ENCODE measurements at places on chromosomes 4 and X. TPM values are rescaled to one million over a fixed set of nuclear protein-coding genes. Genes with fewer than 3 reads are reported as not detected.

DNA sequence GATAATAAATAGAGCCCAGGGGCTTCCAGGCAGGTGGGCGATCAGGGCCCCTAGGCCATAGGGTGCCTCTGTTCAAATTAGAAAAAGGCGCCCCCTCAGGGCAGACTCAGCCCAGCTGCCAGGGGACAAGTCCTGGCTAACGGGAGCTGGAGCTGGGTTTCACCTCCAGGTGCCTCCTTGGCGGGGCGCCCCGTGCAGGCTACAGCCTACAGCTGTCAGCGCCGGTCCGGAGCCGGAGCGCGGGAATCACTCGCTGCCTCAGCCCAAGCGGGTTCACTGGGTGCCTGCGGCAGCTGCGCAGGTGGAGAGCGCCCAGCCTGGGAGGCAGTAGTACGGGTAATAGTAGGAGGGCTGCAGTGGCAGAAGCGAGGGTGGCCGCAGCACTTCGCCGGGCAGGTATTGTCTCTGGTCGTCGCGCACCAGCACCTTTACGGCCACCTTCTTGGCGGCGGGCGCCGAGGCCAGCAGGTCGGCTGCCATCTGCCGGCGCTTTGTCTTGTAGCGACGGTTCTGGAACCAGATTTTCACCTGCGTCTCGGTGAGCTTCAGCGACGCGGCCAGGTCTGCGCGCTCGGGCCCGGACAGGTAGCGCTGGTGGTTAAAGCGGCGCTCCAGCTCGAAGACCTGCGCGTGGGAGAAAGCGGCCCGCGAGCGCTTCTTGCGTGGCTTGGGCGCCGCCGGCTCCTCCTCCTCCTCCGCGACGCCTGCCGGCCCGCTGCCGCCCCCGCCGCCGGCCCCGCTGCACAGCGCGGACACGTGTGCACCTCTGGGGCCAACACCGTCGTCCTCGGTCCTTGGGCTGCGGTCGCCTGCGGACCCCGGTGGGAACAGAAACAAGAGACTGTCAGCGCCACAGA is 2.4 kb downstream of the NKX3-2 start:
- DNase-seq = no peak

GRCh38 chr4:53764761-53765490 is 173.6 kb upstream of the LNX1 start:
- peak; percentile 32 for DNase-seq

DNA sequence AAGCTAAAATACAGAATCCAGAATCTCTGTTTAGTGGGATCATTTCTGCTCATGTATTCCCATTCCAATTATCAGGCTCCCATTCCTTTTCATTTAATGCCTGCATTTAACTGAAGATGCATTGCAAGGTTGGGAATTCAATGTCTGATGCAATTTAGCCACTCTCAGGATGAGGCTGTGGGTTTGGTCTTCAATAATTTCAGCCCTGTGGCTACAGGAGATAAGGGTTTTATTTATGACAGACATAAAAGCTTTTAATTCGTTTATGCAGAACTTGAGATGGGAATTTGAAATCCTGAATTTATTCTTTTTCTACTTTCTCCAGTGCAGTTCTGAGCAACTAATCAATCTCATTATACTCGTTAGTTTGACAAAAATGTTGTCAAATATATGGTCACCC is 1225.9 kb downstream of the PCDH18 start:
- no peak for DNase-seq

GRCh38 chr4:119025420-119025819 is 110.2 kb upstream of the MYOZ2 start:
- DNase-seq = peak; percentile 84

Gene RBM41
- total RNA-seq = 23.3 TPM

Gene PAGE3
- not detected for total RNA-seq

Gene DTHD1
- total RNA-seq = not detected

Gene GPR143
- total RNA-seq = not detected

Gene PTPN13
- total RNA-seq = 42.7 TPM

Gene NWD2
- not detected for total RNA-seq

Gene SSX4B
- total RNA-seq = not detected

Gene TMPRSS11F
- not detected for total RNA-seq
